ENCODE measurements at places on chromosomes 7 and 10.

DNA sequence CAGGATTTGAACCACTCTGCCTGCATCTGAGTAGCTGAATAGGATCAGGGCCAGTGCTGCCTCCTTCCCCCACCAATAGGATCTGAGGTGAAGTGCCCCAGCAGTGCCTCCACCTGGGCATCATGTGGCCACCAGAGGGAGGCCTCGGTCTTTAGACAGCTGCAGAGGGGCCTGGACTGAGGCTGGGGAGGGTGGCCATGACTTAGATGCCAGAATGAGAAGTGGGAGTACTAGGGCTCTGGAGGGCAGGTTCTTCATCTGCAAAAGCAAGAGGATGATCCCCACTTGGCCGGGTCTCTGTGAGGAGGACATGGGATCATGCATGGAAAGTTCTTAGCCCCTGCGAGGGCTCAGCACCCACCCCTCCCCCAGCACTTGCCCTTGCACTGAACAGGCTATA, 56.9 kb downstream of the NEUROG3 start:
- no peak for DNase-seq

GRCh38 chr10:32744321-32744720, 213.7 kb downstream of the ITGB1 start:
- no peak for DNase-seq

DNA sequence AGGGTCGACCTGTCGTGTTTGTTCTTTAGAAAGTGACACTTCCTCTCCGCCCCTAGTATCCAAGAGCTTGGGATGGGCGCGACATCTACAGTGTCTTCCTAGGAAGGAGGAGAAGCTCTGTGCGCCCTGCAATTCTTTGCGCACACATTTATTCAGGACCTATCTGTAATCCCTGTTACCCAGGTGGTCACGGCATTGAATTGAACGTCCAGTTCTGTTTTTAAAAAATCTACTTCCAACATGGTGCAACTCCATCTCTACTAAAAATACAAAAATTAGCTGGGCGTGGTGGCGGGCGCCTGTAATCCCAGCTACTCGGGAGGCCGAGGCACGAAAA, 606 bp upstream of the LAMB1 start:
- DNase-seq, result no peak

GRCh38 chr10:43955978-43956377, 307.3 kb upstream of the ZNF32 start:
- no peak for DNase-seq

- no peak for DNase-seq
Measured at GRCh38 chr10:45238896-45239295, 76.5 kb downstream of the OR13A1 start.

GRCh38 chr7:106625678-106626301, 35.2 kb downstream of the CCDC71L start:
- DNase-seq, result no peak

DNA sequence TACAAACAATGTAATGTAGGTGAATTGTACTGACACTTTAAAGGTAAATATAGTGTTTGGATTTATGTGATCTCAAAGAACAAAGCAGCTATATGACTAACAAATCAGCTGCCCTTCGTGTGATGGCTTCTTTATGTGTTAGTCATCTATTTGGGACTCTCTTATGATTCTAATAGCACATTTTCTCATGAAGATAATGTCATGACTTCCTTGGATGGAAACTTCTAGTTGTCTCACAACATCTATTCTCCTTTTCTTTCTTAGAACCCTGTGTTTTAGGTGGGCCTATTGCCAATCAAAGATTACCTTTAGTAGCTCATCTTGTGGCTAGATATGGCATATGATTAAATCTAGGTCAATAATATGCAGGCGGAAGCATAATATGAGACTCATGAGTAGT, 45.0 kb downstream of the TMEM106B start:
- no peak for DNase-seq

GRCh38 chr7:133491846-133492652, 239.2 kb downstream of the EXOC4 start:
- no peak for DNase-seq

DNA sequence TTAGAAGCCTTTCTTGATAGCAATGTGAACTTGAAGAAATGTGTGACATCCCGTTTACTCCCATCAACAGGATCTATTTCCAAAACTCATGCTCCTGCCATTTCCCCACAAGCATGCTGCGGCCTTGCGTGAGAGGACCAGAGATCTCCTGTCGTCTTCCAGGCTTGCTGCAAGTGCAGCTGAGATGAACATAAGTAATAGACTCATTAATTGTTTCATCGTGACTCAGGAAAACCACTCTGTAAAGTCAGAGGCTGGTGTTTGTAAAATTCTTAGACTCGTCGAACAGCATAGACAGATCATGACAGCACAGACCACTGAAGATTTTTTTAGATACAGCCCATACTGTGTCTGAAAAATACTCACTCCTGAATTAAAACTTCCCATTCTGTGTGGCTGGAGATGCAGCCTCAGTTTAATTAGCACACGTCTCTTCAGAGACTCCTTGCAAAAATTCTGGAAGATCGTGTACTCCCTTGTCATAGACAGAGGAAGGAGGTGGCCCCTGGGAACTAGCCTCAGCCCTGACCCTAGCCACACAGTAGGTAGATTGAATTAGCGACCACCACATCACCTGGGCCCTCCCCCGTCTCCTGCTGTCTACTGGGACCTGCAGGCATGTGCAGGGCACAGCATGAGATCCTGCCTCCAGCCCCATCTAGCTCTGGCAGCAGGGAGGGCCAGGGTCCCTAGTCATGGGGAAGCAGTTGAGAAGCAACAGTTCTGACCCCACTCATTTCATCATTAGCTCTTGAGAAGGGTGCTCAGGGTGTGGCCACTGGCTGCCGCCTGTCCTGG, 226.0 kb downstream of the CELF2 start:
- no peak for DNase-seq

DNA sequence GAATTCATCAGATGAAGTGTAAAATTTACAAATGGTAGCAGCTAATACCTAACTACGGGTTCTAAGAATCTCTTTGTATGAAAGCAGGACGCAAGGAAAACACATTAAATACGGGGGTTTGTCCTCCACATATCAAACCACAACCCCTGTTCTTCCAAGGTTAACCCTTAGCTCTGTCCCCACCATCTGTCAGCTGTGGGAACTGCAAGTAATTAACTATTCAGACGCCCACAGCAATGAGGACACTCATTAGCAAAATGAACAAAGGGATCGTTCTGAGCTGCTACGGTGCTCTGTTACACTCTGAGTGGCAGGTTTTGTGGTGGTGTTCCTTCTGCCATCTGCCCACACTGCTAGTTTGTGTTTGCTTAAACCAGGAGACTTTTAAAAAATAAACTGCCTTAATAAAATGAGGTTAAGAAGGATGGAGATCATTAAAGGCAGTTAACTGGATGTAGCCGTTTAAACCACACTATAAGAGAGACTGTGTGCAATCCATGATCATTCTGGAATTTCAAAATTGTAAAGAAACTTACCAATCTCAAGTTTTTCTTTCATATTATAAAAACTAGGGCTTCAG, 51.4 kb downstream of the C10orf67 start:
- DNase-seq, result no peak

DNA sequence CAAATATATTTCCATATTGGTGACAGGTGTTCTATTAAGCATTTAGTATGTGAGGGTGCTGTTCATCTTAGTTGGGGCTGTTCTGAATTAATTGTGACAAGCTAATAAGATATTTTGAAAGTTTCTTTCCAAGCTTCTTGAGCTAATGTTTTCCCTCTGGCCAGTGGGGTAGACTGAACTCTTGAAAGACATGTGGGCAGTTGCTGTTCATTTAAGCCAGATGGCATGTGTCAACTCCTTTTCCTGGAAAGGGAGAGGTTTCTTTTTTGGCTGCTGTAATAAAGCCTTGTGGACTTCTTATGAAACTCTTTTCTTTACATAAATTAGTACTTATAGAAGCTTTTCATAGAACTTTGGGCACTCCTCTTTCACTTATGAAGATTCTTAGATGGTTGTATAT, 21.7 kb downstream of the RAB18 start:
- DNase-seq, result no peak

- DNase-seq, result no peak
Measured at GRCh38 chr7:68313806-68314205, 1284.5 kb upstream of the AUTS2 start.

Data from T-helper 17 cell (primary cell).